AG09309 (cell line): ENCODE measurements at places on chromosomes 12 and 14.

DNA sequence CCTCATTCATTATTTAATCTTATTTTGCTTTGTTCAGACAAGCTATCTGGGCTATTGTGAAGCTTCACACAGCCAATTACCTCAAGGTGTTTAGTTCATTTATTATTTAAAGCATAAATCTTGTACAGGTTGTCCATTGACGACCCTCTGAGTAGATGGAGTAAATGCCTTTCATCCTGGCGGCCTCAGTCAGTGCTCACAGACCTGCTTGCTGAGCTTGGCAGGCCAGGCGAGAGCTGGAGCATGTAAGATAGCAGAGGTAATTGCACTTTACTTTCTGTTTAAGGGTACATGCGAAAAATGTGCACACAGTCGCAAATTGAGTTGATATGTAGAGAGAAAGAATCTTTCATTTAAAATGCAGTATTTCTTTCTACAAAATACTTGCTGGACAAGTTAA lies 224.4 kb downstream of the NPAS3 start:
- DNase-seq, result no peak

GRCh38 chr14:43132441-43132840 lies 1374.6 kb downstream of the FSCB start:
- DNase-seq, result no peak

DNA sequence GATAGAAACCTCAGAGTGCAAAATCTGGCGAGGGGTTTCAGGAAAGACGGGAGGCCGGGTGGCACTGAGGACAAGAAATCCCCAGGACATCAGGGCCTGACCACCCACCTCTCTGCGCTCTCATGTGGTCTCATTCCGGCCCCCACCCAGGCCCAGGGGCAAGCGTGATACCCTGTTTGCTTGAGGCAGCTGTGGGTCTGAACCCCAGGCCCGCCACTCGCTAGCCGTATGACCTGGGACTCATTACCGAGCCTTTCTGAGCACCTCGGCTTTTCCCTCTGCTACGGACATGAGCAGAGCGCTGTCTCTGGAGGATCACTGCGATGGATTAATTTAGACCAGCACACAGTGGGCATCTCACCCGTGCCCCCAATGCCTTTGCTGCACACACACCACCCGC lies 25.5 kb upstream of the BCDIN3D start:
- DNase-seq, result no peak

DNA sequence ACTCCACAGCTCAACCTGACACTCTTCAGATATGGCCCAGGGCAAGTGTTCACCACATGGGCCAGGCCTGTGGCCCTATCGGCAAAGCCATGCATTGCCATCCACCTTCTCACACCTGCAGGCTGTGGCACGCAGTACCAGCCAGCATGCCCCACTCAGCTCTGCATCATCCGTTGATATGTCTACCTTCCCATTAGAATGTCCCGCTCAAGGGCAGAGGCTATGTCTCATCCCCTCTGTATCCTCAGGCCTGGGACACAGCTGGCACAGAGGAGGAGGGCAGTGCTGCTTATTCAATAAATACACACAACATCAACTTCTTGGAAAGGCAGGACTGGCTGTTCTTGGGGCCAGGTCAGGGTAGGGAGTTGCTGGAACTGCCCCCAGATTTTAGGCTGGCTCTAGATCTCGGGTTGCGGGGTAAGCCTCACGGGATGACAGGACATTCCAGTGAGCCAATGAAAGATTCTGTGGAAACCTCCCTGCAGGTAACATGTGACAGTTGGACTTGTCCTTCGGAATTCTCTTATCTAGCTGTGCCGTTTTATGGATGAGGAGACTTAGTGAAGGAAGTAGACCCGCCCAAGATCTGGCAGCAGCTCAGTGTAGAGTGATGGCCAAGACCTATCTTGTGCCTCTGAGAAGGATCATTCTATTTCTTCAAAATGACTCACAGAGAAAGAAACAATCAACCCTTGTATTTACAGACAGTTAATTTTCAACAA lies 25.6 kb downstream of the SYNE3 start:
- no peak for DNase-seq

DNA sequence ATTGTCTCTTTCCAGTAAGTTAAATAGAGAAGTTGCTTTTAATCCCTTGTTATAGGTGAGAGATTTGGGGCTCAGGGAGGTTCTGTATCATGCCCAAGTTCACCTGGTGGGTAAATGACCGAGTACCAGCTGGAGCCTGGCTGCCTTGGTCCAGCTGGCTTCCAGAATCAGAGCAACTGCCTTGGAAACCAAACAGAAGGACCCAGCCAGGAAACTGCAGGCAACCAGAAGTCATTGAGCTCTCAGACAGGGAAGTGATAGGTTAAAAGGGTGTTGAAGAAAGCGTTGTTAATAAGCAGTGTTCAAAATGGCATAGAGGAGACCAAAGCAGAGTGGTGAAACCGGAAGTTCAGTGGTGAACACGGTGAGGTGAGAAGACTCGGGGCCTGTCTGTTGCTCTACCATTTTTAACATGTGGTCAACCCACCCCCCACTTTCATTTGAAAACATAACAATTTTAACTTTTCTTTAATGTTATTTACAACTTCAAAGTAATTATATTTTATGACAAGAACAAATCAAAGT lies 54.9 kb downstream of the PLEKHG7 start:
- DNase-seq, result no peak

DNA sequence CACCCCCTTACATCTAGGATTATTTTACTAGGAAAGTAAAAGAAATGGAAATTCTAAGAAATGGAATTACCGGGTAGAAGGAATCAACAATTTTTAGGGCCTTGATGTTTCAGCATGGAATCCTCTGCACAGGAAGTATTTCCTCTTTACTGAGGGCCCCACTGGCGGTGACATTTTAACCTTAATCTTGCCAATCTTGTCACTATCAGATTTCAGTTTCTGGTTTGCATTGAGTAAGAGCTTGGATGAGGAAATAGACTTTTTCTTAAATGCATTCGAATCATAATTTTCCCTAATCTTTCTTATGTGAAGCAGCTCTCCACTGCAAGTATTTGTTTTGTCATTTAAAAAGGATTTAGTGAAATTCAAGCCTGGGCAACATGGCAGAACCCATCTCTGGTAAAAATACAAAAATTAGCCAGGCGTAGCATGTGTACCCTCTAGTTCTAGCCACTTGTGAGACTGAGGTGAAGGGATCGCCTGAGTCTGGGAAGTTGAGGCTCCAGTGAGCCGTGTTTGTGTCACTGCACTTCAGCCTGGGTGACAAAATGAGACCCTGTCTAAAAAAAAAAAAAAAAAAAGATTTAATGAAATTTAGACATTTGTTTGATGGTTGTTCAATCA lies 40.7 kb downstream of the TPCN1 start:
- no peak for DNase-seq

GRCh38 chr12:68785358-68785757 lies 22.6 kb upstream of the MDM2 start:
- DNase-seq, result no peak

- DNase-seq, result no peak
Observed at GRCh38 chr12:77845831-77846230, 15.1 kb downstream of the NAV3 start.

DNA sequence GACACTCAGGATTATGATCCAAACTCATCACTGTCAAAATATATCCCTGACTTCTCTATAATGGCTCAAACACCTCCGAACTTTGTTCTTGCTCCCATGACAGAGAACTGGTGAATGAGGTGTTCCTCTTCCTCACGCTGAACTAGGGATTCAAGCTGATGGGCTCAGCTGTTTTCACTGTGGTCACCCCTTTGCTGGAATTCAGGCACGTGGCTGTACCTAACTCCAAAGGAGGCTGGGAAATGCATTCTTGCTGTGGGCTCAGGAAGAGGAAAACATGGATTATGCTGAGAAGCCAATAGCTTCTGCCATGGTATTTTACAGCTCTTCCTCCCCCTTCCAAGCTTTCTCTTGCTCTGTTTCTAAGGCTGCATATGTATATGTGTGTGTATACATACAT lies 43.9 kb downstream of the STXBP6 start:
- DNase-seq, result no peak

DNA sequence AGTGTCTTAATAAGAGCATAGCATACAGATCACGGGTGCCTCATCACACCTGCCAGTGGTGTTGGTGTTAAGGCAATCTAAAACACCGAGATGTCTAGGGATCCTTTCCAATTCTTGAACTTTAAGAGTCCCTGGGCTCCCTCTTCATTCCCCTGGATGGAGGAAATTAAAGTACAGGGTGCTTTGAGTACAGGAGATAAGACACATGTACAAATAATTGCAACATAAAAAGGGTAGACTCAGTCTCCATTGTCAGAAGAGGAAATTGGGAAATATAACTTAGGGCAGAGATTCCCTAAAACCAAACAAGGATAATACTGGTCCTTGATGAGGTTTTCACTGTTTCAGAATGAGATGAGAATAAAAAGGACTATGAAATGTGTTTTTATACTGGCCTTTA lies 34.9 kb downstream of the SCFD1 start:
- DNase-seq, result no peak

DNA sequence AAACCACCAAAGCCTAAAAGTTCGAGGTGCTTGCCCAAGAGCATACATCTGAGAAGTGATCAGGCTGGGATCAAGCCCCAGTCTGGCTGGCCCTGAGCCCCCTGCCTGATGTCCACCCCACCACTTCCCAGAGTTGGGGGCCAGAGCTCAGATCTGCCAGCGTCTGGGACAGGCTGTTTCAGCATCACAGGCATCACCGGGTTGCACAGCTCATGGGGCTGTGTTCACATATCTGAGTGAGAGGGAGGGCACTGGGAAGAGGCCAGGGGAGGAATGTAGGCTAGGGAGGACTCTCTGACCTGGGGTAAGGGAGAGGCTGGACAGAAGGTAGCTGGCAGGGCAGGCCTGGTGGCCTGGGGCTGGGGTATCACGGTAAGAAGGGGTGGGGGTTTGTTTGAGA lies 6.0 kb downstream of the TGM1 start:
- no peak for DNase-seq

- no peak for DNase-seq
Observed at GRCh38 chr12:121767525-121768016, 25.9 kb downstream of the RHOF start.

GRCh38 chr14:59009967-59010366 lies 178.5 kb upstream of the DAAM1 start:
- DNase-seq, result no peak

DNA sequence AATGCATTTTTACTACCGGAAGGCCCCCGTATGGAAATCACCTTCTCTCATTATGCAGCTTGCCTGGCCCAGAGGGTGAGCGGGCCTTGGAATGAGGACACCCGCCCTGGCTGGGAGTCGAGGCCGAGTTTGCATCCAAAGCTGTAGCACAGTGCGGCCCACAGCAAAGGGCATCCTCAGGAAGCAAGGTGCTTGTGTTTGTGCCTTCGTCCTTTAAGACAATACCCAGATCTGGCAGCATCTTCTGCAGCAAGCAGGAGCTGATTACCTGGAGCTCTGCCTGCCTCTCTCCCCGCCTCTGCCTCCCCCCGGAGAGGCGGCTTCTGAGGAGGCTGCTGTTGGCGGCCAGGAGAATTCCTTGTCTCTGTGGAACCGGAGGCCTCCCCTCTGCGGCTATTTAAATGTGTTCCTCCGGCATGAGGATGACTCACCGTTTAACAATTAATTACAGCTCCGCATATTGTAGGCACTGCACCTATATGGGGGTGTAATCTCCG lies 145.3 kb downstream of the CACNA1C start:
- DNase-seq, result peak; percentile 42

DNA sequence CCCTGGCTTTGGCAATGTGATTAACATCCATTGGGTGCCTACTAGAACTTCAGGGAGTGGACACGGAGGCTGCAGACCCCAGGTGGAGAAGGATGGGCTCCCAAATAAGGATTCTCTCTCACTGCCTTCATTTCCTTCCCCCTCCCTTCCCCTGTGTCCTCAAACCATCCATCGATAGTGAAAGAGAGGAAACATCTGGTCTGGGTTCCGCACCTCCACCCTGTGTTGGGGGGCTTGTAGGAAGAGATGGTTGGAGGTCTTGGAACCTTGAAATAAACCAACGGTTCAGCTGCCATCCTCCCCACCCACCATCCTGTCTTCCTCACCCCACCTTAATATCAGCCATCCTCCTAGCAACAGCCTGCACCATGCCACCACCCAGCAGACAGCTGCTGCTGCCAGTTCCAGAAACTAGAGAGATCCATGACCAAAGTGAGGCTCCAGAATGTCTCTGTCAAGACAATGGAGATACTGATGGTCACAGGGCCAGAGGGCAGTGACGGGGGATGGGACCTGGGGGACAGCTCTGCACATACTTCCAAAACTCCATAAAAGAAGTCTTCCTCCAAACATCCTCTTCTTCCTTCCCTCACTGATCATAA lies 153.1 kb upstream of the CCND2 start:
- DNase-seq, result no peak

GRCh38 chr12:12797794-12798152 lies 12.3 kb downstream of the APOLD1 start:
- DNase-seq, result no peak

DNA sequence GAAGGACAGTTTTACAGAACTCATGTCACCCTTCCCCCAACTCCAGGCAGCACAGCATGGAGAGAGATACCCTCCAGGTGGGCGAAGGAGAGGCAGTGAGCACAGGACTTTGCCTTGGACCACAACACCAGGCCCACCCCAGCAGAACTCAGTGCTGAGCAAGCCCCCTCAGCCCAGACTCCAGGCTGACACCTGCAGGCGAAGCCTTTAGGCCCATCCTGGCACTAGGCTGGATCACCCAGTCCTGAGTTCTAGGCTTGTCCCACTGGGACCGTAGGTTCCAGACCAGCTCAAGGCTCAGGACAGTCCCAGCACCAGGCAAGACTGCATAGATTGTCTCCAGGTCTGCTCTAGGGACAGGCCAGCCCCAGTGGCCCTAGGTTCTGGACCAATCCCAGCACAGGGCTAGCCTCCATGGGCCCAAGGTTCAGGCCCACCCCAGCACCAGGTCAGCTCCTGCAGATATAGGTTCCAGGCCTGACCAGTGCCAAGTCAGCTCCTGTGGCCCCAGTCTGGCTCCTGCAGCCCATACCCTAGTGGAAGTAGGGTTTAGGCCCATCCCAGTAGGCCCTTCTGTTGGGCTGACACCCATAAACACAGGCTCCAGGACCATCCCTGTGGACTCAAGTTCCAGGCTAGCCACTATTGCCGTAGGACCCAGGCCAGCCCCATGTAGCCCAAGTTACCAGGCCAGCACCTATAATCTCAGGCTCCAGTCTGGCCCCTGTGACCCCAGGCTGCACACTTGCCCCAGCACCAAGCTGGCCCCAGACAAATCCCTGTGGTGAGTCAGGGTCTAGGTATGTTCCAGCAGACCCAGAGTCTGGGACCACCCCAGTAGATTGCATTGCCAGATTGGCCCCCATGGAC lies 9.4 kb downstream of the WASHC3 start:
- DNase-seq, result no peak

DNA sequence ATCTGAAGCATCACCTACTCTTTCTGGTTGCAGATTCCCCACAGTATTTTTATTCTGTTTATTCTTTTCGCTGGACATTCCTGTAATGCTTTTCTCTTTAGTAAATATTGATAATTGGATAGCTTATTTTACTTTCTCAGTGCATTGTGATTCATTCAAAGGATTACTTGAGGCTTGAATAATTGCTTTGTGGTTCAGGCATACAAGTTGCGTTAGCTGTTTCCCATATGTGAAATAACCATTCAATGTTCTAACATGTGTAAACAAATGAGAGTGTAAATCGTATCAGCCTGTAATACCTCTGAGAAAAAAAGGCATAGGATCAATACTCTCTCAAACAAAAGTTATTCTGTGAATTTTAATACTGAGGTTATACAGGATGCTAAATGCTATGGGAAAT lies 1004.2 kb upstream of the SEL1L start:
- DNase-seq, result no peak
